ENCODE measurements at places on chromosomes 2 and 18. TPM values are rescaled to one million over a fixed set of nuclear protein-coding genes. Genes with fewer than 3 reads are reported as not detected.

GALNT1 gene
- 337 TPM for total RNA-seq

TMEFF2 gene
- 0.12 TPM for total RNA-seq

CYP26B1 gene
- 1.1 TPM for total RNA-seq

HRH4 gene
- not detected for total RNA-seq

COL6A3 gene
- not detected for total RNA-seq

FZD7 gene
- total RNA-seq = 0.29 TPM

FBXO41 gene
- 1.2 TPM for total RNA-seq

SKOR2 gene
- not detected for total RNA-seq

MARCHF7 gene
- 93.9 TPM for total RNA-seq

ELMOD3 gene
- 12.3 TPM for total RNA-seq

PROKR1 gene
- total RNA-seq = not detected
